Dermis blood vessel endothelial cell (primary cell): ENCODE measurements at places on chromosomes 16 and 17.

GRCh38 chr17:72726936-72727335 is 365.6 kb downstream of the SLC39A11 start:
- no peak for DNase-seq

- peak; percentile 84 for DNase-seq
These were observed 32.7 kb downstream of the ADAMTS18 start for GRCh38 chr16:77402118-77402517.

GRCh38 chr17:75684249-75684648 is 17.1 kb downstream of the SAP30BP start:
- peak; percentile 58 for DNase-seq

GRCh38 chr17:16381496-16381820 is 567 bp downstream of the UBB start:
- peak; percentile 60 for DNase-seq

GRCh38 chr17:2647957-2648356 is 54.5 kb downstream of the PAFAH1B1 start:
- DNase-seq: no peak

DNA sequence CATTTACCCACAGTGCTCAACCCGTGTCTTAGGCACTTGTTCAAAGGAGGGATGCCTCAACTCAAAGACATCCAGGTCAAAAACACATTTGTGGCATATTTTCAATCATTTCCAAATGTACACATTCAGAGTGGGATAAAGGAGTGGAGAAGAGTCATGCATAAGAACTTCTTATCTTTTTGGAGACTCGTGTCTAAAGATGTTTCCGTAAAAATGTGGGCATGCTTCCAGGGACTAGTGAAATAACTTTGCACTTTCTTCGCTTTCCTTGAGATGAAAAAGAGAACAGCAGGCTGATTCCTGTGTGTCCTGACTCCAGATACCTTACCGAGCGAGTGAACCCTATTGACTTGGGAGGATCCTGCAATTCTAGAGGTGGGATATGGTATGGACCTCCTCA is 256.6 kb upstream of the KCNJ16 start:
- DNase-seq: no peak
